ENCODE measurements at places on chromosomes 7 and 10. TPM values are rescaled to one million over a fixed set of nuclear protein-coding genes. Genes with fewer than 3 reads are reported as not detected.

Gene CLCN1
- total RNA-seq, result not detected

Gene TM9SF3
- total RNA-seq, result 79.1 TPM

Gene SPDYE9
- not detected for total RNA-seq

Gene CALML5
- total RNA-seq, result not detected

Gene NODAL
- total RNA-seq, result not detected

Gene PLA2G12B
- not detected for total RNA-seq

Gene SPAM1
- not detected for total RNA-seq

Gene COL13A1
- 0.43 TPM for total RNA-seq

Gene PNLIPRP2
- 0.09 TPM for total RNA-seq

Gene RGR
- total RNA-seq, result not detected

Gene ANKRD16
- total RNA-seq, result 10.8 TPM

Gene TAX1BP1
- total RNA-seq, result 76.1 TPM

Gene IFIT3
- total RNA-seq, result 5.5 TPM

Gene FAM180A
- not detected for total RNA-seq

Gene TRPV5
- not detected for total RNA-seq

Gene SGPL1
- 31.9 TPM for total RNA-seq

Gene VSTM4
- 0.50 TPM for total RNA-seq

Gene SPDYE5
- not detected for total RNA-seq

Gene COBL
- 4.7 TPM for total RNA-seq

Gene TAS2R40
- total RNA-seq, result not detected

Gene PKD2L1
- total RNA-seq, result not detected

Gene CARD11
- 1.4 TPM for total RNA-seq

Gene TEX47
- total RNA-seq, result not detected

Gene AZGP1
- total RNA-seq, result not detected

Gene HSPB1
- 944 TPM for total RNA-seq

Gene RSPH10B2
- not detected for total RNA-seq

Gene CDC14C
- not detected for total RNA-seq

Gene NMT2
- 27.5 TPM for total RNA-seq

Gene CALHM3
- total RNA-seq, result 0.63 TPM

Gene OPN4
- not detected for total RNA-seq

Gene NACAD
- 0.16 TPM for total RNA-seq

Gene GPR37
- total RNA-seq, result 0.71 TPM

Gene ADRB1
- total RNA-seq, result 0.94 TPM

Gene AKR1E2
- total RNA-seq, result 8.1 TPM

Gene NPTX2
- not detected for total RNA-seq

Gene ATOH7
- 0.34 TPM for total RNA-seq

Gene FGFBP3
- total RNA-seq, result 2.3 TPM

Gene RTKN2
- 1.4 TPM for total RNA-seq

Gene NSUN5
- total RNA-seq, result 42.8 TPM

Gene LRIT1
- not detected for total RNA-seq

Gene PRXL2A
- 40.7 TPM for total RNA-seq

Data from A549 treated with CpdA at 1 μM for 4 hours (cell line).